Activated CD4-positive, alpha-beta T cell treated with anti-CD3 and anti-CD28 coated beads, Interleukin-2, amount 10 ng/mL, durations not matched to agents 7 days and 5 days (primary cell): ENCODE measurements at places on chromosomes 3 and 15.

DNA sequence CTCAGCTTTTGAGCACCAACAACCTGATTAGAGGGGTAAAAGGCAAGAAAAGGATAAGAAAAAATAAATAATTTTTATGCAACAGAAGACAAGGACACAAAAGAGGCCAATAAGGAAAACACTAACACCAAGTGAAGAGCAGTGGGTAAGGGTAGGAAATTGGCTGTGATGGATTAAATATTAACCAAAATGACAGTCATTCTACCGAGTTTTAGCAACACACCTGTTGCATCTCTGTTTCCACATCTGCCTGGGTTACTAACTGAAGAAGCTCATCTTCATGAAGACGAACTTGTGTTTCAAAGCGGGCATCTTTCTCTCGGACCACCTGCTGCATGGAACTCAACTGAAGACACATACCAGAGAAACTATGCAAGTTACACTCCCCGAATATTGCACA lies 30.1 kb downstream of the GOLGB1 start:
- no peak for DNase-seq

GRCh38 chr3:50323092-50323600 lies 601 bp upstream of the HYAL2 start:
- peak; percentile 5 for DNase-seq

DNA sequence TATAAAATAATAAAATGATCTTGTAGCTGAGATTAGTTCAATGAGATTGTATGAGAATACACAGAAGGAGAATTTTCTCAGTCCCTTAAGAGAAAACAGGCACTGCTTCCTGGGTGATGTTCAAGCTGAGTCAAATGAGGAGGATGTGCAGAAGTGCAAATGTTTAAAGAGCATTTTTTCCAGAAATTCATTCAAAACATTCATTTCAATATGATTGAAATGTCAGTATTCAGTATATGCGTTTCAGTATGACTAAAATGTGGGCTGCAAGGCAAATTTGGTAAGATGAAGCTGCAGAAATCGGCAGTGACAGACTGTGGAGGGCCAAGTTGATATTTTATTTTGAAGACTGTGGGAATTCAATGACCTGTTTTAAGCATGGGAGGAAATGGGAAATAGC lies 19.3 kb upstream of the PYDC2 start:
- DNase-seq: no peak

DNA sequence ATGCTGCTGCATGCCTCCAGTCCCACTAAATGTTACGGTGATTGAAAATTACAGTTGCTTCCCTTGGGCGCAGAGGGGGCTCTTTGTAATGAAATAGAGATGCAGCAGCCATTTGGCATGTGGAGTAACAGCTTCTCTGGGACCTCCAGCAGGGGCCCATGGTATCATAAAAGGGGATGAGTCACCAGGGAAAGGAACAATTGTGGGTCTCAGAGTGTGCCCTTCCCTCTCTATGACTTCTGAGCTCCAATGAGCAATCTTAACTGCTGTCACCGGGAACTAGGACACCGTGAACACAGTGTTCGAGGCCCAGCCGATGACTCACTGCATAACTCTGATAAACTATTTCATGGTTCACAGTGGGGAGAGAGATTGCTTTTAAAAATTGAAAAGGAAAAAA lies 164.8 kb upstream of the NUDT16 start:
- no peak for DNase-seq

- DNase-seq: no peak
These were observed 70.0 kb upstream of the WDR72 start for GRCh38 chr15:53829471-53829870.

DNA sequence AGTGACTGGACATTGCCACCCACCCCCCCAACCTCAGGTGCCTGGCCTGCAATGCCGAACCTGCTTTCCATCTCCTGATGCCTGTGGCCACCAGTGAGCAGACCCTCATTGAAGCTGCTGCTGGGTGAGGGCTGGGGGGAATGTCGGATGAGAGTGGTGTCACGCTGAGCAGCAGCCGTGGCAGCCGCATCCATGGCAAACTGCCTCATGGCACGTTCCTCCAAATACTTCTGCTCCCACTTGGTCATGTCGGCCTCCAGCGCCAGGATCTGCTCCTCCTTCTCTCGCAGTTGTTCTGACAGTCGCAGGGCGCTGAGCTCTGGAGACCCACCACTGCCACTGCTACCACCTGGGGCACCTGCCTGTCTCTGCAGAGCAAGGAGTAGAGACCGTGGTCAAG lies 14.2 kb downstream of the AMOTL2 start:
- no peak for DNase-seq
